ENCODE measurements at places on chromosomes 5 and 9.

- DNase-seq: no peak
Measured at GRCh38 chr5:85512896-85513295, 1104.8 kb upstream of the COX7C start.

DNA sequence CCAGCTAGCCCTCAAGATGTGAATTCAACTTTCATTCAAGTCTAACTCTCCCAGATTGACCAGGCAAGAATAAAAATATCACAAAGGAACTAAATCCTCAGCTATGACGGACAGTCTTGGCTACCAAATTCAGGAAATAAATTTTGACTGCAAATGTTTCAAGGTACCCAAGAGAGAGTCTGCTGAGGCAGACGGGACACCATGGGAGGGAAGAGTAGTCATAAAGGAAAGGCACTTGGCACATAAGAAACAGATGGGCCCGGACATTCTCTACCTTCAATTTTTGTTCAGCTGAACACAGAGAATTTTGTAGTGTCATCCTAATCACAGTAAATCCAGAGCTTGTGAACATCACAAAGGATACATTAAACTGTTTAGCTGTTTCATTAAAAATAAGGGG, 390.0 kb downstream of the DTWD2 start:
- no peak for DNase-seq

- no peak for DNase-seq
Measured at GRCh38 chr5:14263113-14263512, 120.0 kb downstream of the TRIO start.

DNA sequence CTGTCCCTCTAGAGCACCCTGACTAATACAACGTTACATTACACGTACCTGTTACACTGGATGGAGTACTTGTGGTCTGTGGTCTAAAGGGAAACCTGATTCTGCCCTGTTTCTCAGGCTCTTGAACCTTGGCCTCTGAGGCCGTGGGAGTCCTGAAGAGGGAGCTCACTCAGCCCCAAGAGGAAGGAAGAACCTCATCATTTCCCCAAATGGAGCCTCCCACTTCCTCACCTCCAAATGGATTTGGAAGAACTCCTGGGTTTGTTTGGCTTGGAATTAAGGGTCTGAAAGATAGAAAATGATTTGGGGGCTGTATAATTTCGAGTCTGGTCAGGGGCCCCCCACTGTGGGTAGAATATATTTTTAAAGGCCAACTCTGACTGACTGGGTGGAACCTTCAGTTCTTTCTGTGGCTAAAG, 200.2 kb downstream of the SEMA6A start:
- DNase-seq: no peak

DNA sequence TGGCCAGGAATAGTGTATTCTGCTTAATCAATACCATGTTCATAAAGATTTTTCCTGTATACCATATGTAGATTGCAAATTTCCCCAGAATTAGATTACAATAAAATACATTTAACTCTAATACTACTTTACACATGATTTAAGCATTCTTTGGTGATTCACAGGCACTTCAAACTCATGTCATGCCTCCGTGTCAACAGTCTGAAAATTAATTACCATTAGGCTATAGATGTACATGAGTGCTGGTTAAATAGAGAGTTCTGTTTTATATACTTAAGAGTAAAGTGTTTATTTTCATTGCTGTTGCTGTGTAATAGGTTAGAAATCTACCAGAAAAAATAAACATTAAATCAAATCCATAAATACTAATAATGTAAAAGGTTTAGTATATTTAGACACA, 159.8 kb downstream of the ZSWIM6 start:
- DNase-seq: peak; percentile 63

DNA sequence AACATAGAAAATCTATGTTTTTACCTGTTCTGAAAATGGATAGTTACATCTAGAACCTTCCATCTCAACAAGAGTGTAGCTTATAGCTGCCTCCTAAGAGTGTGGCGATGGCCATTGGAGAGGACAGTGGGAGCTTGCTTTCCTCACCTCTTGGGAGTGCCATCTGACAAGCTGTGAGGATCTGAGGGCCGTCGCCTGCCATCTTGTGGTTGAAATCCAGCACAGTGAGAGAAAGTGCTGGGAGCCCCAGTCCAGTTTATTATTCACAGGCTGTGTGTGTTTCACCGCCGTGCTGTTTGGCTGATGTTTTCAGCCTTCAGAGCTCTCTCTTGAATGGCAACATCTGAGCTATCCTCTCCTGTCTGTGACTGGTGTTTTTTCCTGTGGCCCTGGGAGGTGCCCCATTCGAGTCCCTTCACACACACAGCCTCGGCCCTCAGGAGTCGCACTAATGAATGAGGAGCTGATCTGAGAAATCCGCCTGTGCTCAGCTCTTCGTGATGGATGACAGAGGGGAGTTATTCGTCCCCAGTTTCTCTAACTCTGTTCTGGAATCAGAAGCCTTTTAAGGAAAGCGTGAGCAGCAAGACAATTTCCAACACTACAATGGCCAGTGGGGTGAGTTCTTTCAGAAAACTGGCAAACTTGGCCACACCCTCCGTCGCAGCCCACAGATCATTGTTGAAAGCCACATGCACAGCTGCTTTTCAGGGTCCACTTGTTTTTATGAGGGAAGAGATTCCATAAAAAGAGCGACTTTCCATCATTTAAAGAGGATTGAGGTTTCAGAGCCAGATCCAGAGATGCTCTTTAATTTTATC, 170.3 kb downstream of the PDZD2 start:
- DNase-seq: peak; percentile 76

- peak; percentile 91 for DNase-seq
Measured at GRCh38 chr5:16736158-16736995, 119.6 kb upstream of the RETREG1 start.

- no peak for DNase-seq
Measured at GRCh38 chr9:108512426-108513173, 343.2 kb downstream of the ACTL7B start.

GRCh38 chr5:132489871-132490483, 596 bp downstream of the IRF1 start:
- DNase-seq: no peak

DNA sequence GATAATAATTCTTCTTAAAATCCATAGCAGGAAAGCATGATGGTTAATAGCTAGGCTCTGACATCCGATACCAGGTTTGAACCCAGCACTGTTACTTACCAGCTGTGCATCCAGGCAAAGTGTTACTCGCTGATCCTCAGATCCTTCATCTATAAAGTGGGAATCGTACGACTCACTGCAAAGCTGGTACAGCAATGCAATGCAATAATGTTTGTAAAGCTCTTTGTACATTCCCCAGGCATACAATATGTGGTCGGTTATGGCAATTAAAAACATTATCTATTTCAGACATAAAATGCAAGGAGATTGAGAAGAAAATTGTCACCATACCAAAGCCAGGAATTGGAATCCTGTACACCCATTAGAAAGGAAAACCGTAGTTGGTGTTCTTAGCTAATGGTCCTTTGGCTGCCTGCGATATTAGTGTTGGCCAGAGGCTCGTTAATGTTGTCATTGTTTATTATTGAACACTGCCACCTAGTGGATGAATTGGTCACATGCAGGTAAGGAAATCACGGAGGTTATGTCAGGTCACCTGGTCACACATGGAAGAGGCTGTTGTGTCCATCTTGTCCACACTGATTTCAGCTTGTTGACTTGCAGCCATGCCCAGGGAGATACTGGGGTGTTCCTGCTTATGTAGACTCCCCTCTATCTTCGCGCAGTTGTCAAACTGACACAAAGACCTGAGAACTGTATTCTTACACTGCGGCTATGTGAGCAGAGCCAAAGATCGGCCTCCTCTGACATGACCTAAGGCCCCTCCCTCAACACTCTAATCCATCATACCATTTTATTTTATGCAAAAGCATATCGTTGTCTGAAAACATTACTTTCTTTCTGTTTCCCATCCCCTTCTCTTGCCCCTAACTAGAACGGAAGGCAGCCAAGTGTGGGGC, 87.5 kb upstream of the PPP2R2B start:
- peak; percentile 66 for DNase-seq

GRCh38 chr5:132022737-132023136, 11.3 kb upstream of the ACSL6 start:
- DNase-seq: no peak

GRCh38 chr5:24732184-24732583, 87.4 kb upstream of the CDH10 start:
- no peak for DNase-seq

DNA sequence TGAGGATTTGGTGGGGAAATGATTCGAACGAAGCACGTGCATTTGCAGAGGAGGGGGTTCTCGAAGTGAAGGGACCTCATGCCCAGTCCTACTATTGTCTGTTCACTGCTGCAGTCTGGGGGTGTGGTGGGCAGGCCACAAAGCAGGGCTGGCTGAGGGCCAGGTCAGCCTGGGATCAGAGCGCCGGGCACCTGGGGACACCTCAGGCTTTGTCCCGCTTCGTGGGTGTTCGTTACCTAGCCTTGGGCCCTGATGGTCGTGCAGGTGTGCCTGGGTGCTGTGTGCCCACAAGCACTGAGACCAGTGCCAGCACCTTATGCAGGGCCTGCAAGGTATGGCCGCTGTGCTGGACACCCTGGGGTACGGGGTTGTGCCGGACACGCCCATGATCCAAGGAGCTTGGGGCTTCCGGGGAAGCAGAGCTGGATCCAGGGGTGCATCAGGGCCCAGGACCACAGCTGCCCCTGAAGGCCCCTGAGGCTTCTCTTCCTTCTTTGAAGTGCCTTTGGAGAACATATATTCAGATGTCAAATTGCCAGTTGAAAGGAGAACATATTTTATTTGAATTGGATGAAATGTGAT, 80.6 kb downstream of the COL5A1 start:
- no peak for DNase-seq

DNA sequence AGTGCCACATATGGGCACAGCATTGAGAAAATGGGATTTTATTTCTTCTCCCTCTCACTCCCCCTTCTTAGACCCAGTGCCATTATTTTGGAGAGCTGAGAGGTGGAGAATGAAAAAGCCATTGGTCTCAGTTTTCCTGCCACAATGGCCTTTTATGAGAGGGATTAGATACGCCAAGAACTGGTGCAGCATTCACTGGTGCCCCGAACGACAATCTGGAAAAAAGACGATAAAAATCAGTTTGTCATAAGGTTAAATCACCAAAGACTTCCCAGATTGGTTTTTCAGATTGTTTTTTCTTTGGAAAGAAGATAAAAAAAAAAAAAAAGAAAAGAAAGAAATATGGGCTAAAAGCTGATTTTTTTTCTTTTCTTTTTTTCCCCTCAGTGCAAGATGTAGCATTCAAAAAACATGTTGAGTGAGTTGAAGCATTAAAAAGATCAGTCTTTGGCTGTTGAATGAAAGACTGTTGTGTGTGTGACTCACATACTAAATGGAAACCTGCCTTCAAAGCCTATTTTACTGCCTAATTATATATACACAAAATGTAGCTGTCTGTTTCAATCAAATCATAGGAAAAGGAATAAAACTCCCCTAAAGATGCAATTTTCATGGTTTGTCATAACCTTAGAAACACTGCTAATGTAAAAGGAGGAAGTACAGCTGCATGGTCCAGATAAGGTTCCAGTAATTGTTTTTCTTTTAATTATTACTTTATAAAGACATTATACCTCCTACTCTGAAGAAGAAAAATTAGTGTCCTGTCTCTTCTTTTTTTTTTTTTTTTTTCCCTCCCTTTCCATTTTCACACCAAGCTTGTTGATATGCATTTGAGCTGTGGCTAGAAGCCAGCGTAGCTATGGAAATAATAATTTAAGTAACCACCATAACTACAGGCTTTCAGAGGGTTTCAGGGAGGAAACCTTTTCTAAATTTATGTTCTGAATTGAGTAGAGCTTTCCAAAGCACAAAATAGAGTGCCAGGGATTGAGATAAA, 27.2 kb upstream of the ZNF608 start:
- peak; percentile 7 for DNase-seq
